ENCODE measurements at places on chromosomes 3 and 15. TPM values are rescaled to one million over a fixed set of nuclear protein-coding genes. Genes with fewer than 3 reads are reported as not detected.

GXYLT2 gene
- 66.4 TPM for total RNA-seq

STRC gene
- total RNA-seq: 0.08 TPM

ADCY5 gene
- total RNA-seq: 0.10 TPM

FMN1 gene
- 26.6 TPM for total RNA-seq

JMJD7 gene
- 9.4 TPM for total RNA-seq

ZNF620 gene
- 0.37 TPM for total RNA-seq

TMEM266 gene
- total RNA-seq: not detected

RTF1 gene
- 21.2 TPM for total RNA-seq

SLC28A1 gene
- not detected for total RNA-seq

BUB1B gene
- total RNA-seq: 1.8 TPM

GALNT15 gene
- 0.91 TPM for total RNA-seq

TMOD3 gene
- 16.1 TPM for total RNA-seq

NCBP2 gene
- total RNA-seq: 92.5 TPM

GCNT3 gene
- total RNA-seq: 1.7 TPM

RASGRP1 gene
- total RNA-seq: 0.27 TPM

FBXO40 gene
- total RNA-seq: 0.83 TPM

SHISA5 gene
- 101 TPM for total RNA-seq

ILDR1 gene
- not detected for total RNA-seq

ROBO1 gene
- 18.7 TPM for total RNA-seq

GOLGA6B gene
- 0.21 TPM for total RNA-seq

TM4SF1 gene
- total RNA-seq: 39.1 TPM

All from myocyte (in vitro differentiated cells).